AG09319 (cell line): ENCODE measurements at places on chromosomes 12 and 14.

DNA sequence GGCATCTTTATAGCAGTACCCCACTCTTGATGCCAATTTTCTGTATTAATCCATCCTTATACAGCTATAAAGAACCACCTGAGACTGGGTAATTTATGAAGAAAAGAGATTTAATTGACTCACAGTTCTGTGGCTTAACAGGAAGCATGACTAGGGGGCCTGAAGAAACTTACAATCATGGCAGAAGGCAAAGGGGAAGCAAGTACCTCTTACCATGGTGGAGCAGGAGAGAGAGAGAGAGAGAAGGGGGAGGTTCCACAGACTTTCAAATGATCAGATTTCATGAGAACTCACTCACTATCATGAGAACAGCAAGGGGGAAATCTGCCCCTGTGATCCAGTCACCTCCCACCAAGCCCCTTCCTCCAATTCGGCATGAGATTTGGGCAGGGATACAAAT is 84.4 kb downstream of the SLC24A4 start:
- DNase-seq, result no peak

- no peak for DNase-seq
Measured at GRCh38 chr12:124094188-124094587, 121.2 kb downstream of the ZNF664 start.

DNA sequence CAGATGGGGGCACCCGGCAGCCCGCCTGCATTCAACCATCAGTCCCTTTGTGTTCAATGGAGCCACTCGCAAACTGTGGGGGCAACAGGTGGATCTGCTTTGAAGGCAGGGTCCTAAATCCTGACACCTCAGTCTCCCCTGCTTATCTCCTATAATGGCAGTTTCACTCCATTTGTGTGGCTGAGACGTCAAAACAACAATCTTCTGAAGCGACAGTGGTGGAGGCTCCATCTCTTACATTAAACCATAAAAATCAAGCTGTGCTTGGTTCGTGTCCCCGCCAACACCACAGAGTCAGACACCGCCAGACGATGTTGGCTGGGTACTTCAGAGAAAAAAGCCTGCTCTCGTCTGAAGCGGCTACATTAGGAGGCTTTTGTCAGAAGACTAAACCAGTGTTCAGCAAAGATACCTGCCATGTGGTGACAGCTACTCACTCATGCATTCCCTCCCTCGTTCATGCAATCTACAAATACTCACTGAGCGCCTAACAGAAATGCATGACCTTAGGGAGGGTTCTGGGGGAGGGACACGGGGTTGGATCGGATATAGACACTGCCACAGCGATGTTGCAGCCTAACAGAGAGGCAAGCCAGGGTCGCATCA is 253.9 kb downstream of the FOXN3 start:
- DNase-seq, result no peak

DNA sequence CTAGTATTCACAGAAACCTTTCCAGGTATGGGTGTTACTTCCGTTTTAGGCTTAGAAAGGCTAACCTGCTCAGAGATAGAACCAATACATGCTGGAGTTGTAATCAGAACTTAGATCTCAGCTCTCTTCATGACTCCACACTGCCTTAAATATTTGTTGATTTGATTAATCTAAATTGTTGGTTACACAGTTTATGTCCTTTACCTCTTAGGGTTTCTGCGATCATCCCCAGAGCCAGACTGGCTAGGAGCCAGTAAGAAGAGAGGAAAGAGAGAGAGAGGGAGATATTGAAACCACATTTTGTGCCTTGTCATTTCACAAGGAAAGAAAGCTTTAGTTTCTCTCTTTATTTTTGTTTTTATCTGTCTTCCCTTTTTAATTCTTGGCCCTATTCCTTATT is 16.8 kb upstream of the MGP start:
- DNase-seq, result no peak
